ENCODE measurements at places on chromosomes 1 and 21.

GRCh38 chr1:166597516-166597915, 241.8 kb upstream of the POGK start:
- no peak for DNase-seq

DNA sequence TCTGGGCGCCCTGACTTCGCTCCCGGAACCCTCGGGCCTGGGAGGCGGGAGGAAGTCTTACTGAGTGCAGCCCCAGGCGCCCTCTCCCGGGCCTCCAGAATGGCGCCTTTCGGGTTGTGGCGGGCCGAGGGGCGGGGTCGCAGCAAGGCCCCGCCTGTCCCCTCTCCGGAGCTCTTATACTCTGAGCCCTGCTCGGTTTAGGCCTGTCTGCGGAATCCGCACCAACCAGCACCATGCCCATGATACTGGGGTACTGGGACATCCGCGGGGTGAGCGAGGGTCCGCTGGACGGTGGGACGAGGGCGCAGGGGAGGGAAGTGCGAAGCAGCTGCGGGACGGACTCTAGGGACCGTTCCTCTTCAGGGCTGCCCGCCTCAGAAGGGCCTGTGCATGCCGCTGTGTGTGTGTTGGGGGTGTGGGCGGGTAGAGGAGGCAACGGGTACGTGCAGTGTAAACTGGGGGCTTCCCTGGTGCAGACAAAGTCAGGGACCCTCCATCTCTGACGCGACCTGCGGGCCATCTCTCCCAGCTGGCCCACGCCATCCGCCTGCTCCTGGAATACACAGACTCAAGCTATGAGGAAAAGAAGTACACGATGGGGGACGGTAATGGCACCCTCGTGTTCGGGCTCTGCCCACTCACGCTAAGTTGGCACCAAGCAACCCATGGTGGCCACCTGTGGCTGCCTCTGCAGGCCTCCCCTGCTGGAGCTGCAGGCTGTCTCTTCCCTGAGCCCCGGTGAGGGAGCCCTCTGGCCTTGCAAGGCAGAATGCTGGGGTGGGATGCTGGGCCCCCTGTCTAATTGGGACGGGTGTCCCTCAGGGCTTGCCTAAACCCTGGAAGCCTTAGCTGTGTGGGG, at the start of gene GSTM1:
TSS of gene GSTM1 (plus strand) at position 177 of the 859 bp plus-strand sequence. CDS start at position 234, 57 bp downstream.
- peak; percentile 75 for DNase-seq

GRCh38 chr1:215474940-215475339, 92.2 kb upstream of the KCTD3 start:
- DNase-seq = no peak

DNA sequence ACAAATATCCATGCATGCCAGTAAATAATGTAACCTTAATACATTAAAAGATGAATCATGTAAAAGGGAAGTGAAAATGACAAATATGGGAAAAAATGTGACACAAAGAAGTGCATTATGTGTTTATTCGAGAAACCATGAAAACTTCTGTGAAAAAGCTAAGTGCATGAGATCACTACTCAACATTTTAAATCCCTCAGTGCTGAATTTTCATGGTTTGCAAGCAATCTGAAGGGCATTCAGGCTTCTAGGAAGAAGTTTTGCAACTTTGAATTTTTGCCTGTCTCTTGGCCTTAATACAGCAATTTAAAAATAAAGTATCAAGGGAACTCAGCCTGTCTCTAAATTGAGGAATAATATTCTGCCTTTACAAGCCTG, 78.2 kb downstream of the MAP3K7CL start:
- peak; percentile 87 for DNase-seq

GRCh38 chr1:228374711-228375577, 31.7 kb downstream of the TRIM11 start:
- peak; percentile 46 for DNase-seq
